EL (cell line): ENCODE measurements at places on chromosomes 11 and 22.

DNA sequence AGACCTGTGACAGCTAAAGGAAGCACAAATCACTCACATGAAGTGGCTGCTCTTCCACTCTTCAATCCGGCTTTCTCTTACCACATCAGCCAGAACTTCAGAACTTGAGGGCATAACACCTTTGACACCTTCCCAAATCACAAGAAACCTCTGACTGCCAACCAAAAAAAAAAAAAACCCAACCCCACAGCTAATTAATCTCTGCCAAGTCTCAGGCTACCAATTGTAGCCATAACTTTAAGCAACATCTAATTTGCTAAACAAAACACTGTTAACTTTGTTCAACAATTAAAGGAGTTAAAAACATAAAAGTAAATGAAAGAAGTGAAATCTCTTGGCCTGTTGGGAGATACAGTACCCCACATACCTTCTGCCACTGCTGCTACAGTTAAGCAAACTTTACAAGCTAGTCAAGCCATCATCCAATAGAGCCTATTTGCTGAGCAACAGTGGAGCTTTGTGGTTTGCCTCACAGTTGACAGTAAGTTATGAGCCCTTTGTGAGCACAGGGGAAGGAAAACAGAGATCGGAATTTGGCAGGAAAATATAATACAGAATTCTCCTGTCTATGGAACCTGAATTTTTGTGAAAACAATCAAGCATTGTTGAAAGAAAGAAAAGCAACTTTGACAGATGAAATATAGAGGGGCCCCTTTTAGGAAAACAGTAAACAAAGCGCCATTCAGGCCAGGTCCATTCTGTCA is at the start of gene SOX6:
Gene SOX6, minus strand, starts transcription at position 490 of the 704 bp plus-strand sequence. CDS start 15,298 bp downstream, outside the sequence.
- peak; percentile 33 for DNase-seq

GRCh38 chr22:44917372-44918165 is 92.2 kb downstream of the PHF21B start:
- DNase-seq, result no peak

GRCh38 chr22:39437791-39438704 is 18.8 kb upstream of the MGAT3 start:
- no peak for DNase-seq

DNA sequence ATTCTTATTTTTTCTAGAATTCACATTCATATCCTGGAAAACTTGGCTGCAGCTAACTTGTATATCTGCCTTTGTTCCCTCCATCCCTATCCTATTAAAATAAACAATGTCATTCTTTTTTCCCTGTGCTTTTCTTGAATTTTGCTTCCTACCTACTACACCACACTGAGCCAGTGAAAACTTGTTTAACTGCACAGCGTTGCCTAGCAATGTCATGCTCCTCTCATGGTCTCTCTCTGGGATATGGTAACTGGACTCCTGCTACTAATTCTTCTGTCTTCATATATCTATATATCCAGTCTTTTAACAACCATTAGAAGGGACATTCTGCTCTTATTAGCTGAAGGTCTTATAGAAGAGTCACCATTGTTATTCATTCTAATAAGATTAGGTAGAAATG is 434.4 kb downstream of the METTL15 start:
- no peak for DNase-seq

- DNase-seq, result peak; percentile 36
Measured at GRCh38 chr11:84558085-84558905, 1068.8 kb downstream of the DLG2 start.

DNA sequence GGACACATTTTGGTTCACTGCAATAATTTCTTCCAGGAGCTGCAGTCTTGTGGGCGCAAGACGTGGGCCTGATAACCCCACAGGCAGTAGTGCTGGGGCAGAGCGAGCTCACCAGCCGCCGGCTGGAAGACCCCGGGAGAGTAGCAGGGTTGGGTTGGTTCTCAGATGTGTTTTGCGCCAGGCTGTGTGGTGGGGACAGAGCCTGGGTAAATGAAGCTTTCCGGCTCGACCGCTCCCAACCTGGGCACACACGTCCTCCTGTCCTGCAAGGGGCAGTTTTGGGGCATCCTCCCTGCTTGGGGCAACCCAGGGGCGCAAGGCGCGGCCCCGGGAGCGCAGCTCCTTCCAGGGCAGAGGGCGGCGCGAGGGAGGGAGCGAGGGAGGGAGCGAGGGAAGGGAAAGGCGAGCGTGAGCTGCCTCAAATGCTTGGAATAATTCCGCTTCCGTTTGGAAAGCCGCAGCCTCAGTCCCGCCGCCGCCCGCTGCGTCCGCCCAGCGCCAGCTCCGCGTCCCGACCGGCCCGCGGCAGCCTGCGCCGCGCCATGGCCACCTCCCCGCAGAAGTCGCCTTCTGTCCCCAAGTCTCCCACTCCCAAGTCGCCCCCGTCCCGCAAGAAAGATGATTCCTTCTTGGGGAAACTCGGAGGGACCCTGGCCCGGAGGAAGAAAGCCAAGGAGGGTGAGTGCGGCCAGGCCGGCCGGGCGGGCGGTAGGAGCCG is at the start of gene PARVA:
Gene PARVA, plus strand, starts transcription at position 466 of the 718 bp plus-strand sequence. Its CDS starts 77 bp downstream, at position 543.
- DNase-seq, result peak; percentile 90

DNA sequence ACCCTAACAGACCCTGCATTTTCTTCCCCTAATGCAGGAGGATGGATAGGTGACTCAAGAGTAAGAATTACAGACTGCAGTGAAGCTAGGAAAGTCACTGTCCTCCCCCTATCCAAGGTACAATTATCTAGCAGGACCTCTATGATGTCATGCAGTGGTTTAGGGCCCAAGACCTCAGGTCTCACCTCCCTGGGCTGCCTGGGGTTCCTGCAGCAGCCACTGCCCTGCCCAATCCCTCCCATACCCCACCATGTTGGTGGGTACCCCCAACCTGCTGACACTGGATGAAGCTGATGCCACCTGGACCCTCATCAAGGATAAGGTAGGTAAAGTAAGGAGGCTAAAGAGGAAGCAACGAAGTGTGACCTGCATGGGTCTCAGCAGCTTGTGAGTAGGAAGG is at the start of gene C11orf42:
Gene C11orf42, plus strand, starts transcription at position 192 of the 400 bp plus-strand sequence. Its CDS starts 59 bp downstream, at position 251.
- no peak for DNase-seq

- DNase-seq, result peak; percentile 60
Measured at GRCh38 chr22:39439170-39439569, 17.6 kb upstream of the MGAT3 start.

- DNase-seq, result no peak
Measured at GRCh38 chr11:86807360-86807759, 7.0 kb downstream of the PRSS23 start.

- DNase-seq, result no peak
Measured at GRCh38 chr11:62030071-62030684, 62.7 kb upstream of the FTH1 start.

DNA sequence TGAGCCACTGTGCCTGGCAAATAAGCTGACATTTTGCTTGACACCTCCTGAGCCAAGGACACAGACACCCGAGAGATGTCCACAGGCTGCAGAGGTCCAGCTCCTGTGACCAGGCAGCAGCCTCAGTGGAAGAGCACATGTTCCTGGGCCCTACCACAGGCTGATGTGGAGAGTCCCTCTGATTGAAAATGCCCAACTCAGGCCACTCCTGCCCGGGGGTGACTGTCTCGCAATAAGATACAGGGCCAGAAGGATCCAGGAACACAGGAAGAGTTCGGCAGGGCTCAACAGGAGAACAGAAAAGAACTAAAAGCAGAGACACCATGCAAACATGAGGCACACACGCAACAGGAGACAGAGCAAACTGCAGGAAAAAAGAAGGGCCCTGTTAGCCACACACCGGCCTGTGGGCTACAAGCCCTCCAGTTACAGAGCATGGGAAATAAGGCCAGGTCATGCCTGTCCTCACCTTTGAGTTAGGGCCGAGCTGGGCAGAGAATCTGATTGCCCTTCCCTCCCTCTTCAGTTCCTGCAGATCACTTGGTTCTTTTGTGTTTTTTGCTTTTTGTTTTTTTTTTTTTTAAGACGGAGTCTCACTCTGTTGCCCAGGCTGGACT is 28.3 kb upstream of the MALAT1 start:
- DNase-seq, result no peak

GRCh38 chr11:120268686-120269085 is 28.7 kb downstream of the POU2F3 start:
- no peak for DNase-seq

DNA sequence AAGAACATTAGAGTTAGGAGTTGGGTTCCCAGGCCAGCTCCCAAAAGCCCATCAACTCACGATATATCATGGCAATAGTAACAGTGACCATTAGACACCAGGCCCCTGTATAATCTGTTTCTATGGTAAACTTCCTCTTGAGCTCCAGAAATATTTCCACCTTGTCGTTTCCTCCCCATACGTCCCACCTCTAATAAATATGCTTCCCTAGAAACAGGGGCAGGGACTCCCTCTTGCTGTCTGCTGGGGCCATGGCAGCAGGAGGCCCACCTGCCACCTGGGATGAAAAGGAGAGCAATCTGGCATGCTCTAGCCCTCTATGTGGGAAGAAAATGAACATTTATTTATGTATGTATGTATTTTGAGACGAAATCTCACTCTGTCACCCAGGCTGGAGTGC is 32.2 kb upstream of the AMOTL1 start:
- no peak for DNase-seq

DNA sequence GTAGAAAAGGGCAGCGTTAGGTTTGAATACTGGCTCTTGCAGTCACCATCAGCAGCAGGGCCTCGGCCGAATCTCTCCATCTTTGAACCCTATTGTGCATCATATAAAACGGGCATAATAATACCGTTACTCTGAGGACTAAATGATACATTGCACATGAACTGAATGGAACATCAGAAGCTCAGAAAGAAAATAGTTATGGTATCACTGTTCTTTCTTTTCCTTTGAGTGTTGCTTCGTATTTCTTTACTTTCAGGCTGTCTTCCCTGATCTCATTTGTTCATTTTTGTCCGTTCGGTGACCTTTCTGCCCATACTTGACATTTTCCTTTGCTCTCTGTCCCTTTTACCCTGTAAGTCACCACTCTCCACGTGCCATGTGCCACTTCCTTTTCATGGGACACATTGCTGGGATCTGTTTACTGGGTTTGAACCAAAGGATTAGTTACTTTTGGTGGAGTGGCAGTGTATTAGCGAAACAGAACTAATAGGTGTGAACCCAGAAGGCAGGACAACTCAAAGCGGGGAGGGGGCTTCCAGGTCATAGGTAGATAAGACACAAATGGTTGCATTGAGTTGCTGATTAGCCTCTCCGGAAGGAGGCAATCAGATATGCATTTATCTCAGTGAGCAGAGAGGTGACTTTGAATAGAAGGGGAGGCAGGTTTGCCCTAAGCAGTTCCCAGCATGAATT is 717 bp upstream of the ZNF202 start:
- peak; percentile 2 for DNase-seq

GRCh38 chr11:60251485-60252212 is 8.7 kb upstream of the MS4A4E start:
- DNase-seq, result no peak
